ENCODE measurements at places on chromosomes 7 and 10.

- peak; percentile 68 for DNase-seq
Measured at GRCh38 chr7:47179812-47180515, 401.9 kb downstream of the TNS3 start.

DNA sequence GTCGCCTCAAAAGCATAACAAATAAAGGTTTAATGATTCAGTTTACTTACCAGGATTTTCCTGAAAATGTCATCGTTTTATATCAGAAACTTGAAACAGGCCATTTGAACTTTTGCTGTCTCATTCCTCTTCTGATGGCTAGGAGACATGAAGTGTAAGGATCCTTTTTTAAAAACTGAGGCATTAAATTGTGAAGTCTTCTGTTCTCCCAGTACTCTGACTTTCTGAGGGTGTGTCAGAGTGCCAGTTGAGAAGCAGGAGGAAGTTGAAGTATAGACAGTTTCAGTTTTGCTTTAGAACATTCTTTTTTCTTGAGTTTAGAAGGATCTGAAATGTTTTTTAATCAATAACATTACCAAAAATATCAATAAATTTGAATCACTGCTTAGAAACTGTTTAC lies at the start of gene SAMD9L:
Gene SAMD9L, minus strand, starts transcription at position 242 of the 400 bp plus-strand sequence. CDS start 12,414 bp downstream, outside the sequence.
- peak; percentile 43 for DNase-seq

DNA sequence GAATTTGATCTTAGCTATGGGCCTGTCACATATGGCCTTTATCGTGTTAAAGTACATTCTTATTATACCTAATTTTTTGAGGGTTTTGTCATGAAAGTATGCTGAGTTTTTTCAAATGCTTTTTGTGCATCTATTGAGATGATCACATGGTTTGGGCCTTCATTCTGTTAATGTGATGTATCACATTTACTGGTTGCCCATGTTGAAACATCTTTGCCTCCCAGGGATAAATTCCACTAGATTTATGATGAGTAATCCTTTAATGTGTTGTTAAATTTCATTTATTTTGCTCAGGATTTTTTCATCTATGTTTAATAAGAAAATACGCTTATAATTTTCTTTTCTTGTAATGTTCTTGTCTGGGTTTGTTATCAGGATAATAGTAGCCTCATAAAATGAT lies 442.0 kb downstream of the MDFIC start:
- no peak for DNase-seq

GRCh38 chr7:142812437-142813215 lies 41.9 kb downstream of the PRSS2 start:
- DNase-seq: peak; percentile 8

- DNase-seq: no peak
Measured at GRCh38 chr7:86788948-86789347, 145.2 kb downstream of the GRM3 start.

- no peak for DNase-seq
Measured at GRCh38 chr10:49322371-49323170, 23.6 kb downstream of the C10orf71 start.

DNA sequence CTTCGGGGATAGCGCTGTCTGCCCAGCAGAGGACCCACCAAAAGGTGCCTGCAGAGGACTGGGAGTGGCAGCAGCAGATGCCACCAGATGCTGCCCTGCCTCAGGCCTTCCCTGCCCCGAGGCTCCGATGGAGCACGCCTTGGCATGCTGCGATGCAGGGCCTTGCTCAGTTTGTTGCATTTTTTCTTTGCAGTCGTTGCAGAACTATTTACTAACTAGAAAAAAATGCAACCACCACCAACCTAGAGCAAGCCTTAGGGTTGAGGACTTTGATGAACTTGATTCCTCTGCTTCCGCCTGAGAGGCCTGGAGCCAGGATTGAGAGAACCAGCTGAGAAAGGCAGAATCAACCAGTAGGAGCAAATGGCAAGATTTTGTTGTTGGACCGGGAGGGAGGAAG lies 585.6 kb upstream of the MKI67 start:
- no peak for DNase-seq

DNA sequence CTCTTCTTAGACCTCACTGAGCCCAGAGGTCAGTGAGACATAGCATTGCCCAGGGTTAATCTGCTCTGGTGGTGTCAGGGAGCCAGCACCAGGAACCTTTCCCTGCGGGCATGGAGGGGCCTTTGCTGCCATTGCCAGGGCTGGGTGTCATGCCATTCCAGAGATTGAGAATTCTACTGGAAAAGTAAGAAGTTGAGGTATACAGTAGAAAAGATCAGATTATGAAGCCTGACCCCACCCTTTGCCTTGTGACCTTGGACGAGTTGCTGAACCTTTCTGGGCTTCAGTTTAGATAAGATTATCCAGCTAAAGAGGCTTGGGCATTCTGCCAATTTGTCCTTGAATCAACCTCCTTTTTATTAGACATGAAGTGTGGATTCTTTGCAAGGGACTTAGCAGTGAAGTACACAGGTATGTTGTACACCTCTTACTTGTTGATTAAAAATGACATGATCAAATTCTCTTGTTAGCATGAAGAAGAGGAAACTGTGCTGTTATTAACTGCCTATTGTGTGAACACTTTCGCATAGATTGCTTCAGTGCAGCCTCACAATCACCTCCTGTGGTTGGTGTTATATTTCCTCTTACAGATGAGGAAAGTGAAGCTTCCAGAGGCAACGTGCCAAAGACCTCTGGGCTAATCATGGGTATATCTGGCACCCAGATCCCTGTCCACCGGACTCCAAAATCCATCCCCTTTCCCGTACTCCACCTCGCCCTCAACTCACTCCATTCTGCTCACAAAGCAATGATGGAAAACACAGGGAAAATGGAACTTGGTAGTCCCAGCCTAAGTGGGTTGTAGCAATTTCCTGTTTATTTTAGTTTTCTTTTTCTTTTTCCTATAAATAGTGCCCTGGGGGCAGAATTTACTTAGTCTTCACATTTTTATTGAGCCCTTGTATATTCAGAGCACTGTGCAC lies 151.3 kb downstream of the CAMK1D start:
- DNase-seq: no peak

- peak; percentile 96 for DNase-seq
Measured at GRCh38 chr7:45402480-45403218, 171.5 kb upstream of the ADCY1 start.

DNA sequence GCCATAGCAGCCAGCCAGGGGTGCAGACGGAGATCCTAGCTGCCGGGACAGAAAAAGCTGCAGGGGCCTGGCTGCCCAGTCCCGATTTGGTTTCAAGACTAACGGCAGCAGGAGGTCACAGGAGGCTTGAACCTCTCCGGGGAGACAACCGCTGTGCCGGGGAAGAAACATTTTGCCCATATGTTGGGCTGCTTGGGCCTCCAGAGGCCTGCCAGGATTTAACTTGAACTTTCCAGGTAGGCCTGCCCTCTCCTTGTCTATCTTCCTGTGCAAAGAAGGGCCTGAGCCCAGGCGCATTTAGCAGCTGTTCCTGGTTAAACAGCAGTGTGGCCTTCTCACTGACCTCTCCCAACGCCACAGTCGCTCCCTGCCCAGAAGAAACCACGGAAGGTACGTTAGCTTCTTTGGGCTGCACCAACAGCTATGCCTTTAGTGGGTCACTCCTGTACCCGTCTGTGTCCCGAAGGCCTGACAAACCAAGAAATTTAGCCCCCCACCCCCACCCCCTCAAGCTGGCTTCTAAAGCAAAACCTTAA lies 17.1 kb upstream of the PTF1A start:
- DNase-seq: no peak

DNA sequence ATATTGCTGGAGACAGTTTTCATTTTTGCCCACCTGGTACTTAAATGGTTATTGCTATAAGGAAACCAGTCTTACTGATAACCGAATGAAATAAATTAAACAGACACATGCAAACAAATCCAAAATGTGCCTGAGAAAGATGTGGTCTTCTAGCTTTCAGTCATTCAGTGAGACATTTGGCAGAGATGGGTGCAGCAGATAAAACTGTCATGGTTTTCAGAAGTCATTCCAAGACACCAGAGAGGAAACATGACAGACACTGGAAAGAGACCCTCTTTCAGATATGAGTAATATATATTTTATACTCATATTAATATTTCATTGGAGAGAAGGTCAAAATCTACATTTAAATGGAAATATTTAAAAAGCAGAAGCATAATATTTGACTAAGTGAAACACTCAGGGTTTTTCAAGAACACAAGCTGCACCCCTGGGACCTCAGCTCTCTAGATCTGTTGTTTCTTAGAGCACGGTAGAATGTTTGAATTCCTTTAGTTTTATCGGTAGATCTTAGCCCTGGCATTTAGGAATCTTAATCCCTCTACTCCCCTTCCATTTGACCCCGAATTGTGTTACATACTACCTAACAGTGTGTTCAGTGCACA lies 246.1 kb downstream of the AUTS2 start:
- no peak for DNase-seq

DNA sequence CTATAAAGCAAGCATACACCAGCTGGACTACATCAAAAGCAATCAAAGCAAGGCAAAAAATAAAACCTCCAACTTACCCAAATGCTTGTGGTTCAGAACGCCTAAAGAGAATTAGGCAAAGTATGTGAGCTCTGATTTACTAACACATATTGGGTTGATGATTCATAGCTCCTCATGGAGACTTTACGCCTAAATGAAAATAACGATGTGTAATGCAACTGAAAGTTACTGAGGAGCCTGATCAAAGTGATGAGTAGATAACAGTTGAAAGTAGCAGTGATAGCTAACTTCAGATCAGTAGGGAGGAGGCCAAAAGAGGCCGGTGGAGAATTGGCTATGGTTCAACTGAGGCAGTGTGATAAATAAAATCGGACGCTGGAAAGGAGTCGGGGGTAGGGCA lies 85.0 kb downstream of the MPP7 start:
- DNase-seq: peak; percentile 72

DNA sequence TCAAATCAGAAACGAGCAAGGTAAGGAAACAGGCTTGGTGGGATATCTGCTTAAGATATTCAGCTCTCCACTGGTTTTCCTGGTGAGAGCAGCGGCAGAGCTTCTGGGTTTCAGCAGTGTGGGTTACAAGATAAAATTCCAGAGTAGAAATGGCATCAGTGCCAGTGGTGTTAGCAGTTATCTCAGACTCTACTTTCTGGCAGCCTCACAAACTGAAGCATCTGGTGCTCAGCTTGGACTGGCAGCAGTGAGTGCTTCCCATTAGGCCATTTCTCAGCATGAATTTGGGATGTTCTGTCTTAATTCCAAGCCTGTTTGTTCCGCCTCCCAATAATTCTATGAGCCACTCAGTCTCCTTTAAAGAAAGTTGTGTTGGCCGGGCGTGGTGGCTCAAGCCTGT lies 6.9 kb upstream of the GSTO2 start:
- no peak for DNase-seq

- no peak for DNase-seq
Measured at GRCh38 chr7:24884401-24884800, 95.6 kb downstream of the OSBPL3 start.

DNA sequence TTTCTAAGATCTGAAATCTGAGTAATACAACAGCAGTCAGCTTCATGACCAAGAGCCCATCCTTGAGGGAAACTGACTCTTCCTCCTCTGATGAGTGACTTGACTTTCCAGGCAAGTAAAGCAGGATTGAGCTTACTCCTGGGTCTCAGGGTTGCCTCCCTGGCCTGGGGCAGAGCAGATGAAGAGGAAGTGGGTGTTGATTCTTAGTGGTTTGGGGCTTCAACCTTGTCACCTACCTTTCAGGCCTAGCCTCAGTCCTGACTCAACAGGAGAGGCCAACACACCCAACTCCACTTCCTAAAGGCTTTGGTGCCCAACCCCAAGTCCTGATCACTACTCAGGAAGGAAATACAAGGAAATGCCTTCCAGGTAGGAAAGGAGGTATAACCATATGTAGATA lies 54.1 kb downstream of the KCNMA1 start:
- DNase-seq: no peak

DNA sequence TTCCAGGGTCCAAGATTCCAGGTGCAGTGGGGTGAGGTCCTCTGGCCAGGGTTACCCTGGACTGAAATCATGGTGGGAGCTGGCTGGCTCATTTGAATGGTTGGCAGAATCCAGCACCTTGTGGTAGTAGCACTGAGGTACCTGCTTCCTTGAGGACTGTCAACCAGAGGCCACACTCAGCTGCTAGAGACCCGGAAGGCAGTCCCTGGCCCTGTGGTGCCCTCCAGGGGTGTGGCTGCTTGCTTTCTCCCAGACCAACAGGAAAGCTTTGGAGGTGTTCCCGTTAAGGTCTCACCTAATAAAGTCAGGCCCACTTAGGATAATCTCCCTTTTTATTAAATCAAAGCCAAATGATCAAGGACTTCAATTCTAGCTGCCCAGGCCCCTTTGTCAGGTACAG lies 107.7 kb upstream of the GDF10 start:
- DNase-seq: no peak

DNA sequence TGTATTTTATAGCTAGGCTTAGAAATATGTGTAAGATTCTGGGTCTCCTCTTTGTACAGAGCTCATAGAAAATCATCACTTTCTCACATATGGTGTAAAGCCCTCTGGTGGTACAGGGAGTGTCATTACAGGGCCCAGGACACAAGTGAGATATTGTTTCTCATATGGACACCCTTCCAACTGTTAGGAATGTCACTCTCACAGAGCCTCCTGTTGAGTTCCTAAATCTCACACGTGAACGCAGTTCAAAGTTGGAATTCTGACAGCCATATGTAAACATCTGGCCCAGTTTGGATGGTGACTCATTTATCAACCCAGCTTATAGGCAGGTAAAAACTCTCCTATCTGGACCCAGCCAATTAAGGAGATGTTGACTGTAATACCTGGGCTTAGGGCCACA lies 35.4 kb upstream of the ZNF107 start:
- peak; percentile 11 for DNase-seq

DNA sequence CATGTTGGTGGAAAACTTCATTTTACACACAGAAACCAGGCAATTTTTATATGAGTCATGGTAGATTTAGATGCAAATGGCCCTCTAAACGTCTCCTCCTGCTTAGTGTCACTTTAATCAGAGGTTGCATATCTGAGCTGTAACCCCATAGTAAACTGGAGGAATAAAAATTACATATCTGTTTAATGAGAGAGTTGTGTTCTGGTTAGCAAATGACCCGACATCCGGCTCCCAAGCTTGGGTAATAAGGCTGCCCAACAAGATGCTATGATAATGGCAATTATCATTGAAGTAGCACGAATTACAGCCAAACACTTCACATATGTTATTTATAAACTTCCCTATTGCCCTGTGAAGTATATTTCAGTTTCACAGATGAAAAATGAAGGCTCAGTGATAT lies 10.6 kb upstream of the ADAM12 start:
- DNase-seq: no peak

GRCh38 chr10:96352582-96352981 lies 6.2 kb downstream of the OPALIN start:
- no peak for DNase-seq

DNA sequence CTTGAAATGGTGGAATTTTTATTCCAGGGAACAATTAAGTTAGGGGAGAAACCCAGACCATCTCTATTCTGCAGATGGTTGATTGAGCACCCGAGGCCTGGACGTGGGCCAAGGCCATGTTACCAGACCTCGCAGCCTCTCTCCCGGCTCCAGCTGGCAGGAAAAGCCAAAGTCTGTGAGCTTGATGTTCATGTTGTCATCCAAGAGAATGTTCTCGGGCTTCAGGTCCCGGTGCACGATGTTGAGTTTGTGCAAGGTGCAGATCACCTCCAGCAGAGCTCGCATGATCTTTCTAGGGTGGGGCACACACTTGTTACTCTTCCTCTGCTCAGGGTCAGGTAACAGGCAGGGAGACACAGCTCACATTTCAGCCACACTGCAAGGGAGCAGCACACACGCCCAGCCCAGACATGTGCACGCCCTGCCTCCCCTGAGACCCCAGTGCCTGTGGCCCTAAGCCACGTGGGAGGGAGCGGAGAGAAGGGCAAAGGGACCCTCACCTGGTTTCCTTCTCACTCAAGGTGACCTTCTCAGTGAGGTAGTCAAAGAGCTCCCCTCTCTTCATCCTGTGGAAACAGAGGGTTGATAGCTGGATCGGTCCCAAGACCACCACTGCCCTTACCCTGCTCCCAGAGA lies 9.5 kb downstream of the PHKG1 start:
- DNase-seq: peak; percentile 26

GRCh38 chr7:117185124-117185523 lies 137.7 kb downstream of the WNT2 start:
- no peak for DNase-seq
